Fibroblast of upper back skin (primary cell): ENCODE measurements at places on chromosomes 5 and 9.

DNA sequence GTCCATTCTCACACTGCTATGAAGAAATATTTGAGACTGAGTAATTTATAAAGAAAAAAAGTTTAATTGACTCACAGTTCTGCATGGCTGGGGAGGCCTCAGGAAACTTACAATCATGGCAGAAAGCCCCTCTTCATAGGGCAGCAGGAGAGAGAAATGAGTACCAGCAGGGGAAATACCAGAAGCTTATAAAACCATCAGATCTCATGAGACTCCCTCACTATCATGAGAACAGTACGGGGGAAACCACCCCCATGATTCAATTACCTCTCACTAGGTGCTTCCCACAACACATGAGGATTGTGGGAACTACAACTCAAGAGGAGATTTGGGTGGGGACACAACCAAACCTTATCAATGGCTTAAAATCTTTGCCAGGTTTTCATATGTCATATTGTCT lies 20.3 kb upstream of the TENT4A start:
- no peak for DNase-seq

- no peak for DNase-seq
Measured at GRCh38 chr9:36749461-36749860, 176.8 kb downstream of the MELK start.

DNA sequence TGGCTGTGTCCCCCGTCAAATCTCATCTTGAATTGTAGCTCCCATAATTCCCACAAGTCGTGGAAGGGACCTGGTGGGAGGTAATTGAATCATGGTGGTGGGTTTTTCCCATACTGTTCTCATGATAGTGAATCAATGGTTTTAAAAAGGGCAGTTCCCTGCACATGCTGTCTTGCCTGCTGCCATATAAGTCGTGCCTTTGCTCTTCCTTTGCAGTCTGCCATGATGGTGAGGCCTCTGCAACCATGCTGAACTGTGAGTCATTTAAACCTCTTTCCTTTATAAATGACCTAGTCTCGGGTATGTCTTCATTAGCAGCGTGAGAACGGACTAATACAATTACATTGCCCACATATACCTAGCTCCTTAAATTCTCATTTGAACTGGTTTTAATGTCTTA lies 353.0 kb upstream of the KLF4 start:
- no peak for DNase-seq

- DNase-seq, result peak; percentile 59
Measured at GRCh38 chr5:9513827-9514226, 32.0 kb downstream of the SEMA5A start.

- no peak for DNase-seq
Measured at GRCh38 chr9:95496687-95497086, 20.1 kb downstream of the PTCH1 start.

DNA sequence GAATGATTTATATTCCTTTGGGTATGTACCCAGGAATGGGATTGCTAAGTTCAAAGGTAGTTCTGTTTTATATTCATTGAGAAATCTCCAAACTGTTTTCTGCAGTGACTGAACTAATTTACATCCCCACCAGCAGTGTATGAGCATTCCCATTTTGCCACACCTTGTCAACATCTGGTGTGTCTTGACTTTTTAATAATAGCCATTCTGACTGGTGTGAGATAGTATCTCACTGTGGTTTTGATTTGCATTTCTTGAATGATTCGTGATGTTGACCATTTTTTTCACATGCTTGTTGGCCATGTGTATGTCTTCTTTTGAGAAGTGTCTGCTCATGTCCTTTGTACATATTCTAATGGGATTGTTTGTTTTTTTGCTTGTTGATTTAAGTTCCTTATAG lies 421.5 kb downstream of the KIAA0825 start:
- no peak for DNase-seq

DNA sequence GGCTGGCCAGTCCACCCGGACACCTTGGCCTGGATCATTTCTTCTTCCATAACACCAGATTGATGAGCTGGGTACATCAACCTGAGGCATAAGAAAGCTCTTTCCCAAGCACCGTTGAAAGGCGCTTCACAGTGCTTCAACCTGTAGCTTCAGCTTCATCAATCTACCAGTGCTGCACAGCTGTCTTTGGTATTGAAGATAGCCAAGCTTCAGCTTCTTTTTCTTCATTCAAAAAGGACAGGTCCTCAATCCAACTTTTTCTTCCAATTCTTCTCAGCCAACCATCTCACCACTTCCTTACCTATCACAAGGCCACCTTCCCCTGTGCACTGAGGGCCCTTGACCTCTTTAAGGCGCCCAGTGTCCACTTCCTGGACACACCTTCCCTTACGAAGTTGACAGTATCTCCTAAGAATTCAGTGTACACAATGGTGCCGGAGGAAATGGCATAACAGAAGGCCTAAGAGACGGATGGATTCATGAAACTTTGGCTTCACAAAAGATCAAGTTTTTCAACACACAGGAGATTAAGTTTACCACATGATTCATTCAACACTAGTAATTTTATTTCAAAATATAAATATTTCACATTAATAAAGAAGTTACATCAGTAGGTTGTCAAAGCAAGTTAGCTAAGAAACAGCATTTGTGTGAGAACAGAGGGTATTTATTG lies 1.4 kb upstream of the CTNNAL1 start:
- no peak for DNase-seq

DNA sequence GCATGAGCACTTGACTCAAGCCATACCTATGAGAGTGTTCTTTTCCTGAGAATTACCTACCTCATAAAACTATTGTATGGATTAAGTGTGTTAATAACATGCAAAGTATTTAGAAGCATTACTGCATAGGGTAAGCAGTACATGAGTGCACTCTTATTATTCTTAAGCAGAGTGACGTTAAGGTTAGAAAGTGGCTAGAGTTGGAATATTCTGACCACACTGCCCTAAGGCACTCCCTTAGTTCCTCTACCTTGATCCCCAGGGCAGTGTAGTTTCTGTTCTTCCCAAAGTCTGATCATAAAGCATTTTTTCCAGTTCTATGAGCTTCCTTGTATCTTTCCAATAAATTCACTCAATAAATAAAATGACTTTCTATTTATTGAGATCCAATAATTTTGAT lies 189.2 kb downstream of the PCSK1 start:
- no peak for DNase-seq

DNA sequence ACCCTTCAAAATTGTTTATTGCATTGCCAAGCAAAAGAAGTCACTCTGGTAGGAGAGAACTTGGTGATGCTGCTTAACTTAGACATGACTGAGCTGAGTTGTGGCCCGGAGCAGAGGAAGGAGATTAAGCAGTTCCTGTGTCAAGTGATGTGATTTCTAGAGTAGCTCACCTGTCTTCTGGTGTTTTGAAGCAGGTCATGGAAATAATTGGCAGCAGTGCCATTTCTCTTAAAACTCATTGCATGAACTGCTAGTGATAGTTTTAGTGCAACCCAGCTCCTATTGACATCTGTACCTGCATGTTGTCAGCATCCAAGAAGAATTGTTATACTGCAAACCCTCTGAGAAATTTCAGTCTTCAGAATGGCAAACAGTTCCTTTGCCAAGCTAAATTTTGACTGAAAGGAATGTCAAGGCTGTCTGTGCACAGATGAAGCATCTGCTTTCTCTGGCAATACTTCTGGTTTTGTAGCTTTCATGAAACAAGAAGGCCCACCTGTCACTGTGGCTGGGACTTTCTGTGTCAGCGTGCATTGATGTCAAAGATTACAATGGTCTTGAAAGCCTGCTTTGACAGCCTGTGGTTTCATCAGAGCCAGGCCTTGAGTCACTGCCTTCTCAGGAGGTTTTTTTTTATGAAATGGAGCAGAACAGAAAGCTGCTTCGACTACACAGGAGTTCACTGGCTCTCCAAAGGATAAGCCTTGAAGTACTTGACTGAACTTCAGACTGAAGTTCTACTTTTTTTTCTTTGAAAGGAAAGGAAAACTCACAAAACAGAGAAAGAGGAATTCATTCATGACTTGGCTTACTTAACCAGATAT lies 90.6 kb downstream of the RALGPS1 start:
- peak; percentile 40 for DNase-seq

- DNase-seq, result peak; percentile 76
Measured at GRCh38 chr9:8627976-8628679, 828.5 kb upstream of the DMAC1 start.

DNA sequence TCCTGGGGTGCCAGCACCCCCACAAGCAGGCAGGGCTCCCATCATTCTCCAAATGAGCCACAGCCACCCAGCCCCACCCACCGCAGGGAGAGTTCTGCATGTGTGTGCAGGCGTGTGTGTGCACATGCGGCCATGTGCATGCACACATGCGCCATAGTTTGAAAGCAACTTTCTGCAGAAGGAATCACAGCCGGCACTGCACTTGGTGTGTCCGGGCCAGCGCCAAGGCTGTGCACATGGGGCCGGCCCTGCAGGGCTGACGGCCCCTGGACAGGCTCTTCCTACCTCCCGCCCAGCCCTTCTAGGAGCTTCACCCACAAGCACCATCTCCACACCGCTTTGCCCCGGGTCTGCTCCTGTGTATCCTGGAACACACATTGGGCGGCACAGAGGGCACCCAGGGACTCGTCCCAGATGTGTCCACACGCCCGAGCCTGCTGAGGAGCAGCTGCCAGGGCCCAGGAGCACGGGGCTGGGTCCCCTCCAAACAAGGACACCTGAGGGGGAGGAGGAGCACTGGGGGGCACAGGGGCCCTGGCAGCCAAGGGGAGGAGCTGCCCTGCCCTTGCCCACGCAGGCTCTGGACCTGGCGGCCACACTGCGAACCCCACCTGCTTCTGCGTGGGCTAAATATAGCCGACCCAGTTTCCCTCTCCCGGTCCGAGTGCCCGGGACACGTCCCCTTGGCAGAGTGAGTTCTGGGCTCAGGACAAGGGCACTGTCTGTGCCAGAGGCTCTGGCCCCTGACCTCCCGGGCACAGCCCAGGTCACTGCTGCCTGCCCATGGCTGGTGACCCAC lies 19.1 kb downstream of the TPPP start:
- no peak for DNase-seq

GRCh38 chr9:112331674-112331952 lies 1.8 kb downstream of the PTBP3 start:
- DNase-seq, result no peak
